Omental fat pad (tissue), 4 donors: ENCODE measurements at places on chromosomes 6 and 20.

DNA sequence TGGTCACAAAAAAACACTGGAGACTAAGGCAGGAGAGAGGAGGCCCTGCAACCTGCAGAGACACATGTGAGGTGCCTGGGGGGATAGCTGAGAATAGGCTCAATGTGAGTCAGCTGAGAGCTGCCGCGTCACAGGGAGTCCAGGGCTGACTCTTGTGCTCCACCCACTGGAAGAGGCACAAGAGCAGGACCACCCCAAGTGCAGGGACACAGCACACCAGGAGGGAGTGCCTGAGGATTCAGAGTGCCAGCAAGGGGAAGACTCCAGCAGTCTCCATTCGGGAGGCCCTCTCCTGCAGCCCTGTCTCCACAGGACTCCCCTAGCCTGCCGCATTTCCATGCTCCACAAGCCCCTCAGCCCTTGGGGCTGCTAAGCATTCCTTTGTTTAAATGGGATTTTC is 105.5 kb downstream of the HUS1B start:
- no peak for DNase-seq

DNA sequence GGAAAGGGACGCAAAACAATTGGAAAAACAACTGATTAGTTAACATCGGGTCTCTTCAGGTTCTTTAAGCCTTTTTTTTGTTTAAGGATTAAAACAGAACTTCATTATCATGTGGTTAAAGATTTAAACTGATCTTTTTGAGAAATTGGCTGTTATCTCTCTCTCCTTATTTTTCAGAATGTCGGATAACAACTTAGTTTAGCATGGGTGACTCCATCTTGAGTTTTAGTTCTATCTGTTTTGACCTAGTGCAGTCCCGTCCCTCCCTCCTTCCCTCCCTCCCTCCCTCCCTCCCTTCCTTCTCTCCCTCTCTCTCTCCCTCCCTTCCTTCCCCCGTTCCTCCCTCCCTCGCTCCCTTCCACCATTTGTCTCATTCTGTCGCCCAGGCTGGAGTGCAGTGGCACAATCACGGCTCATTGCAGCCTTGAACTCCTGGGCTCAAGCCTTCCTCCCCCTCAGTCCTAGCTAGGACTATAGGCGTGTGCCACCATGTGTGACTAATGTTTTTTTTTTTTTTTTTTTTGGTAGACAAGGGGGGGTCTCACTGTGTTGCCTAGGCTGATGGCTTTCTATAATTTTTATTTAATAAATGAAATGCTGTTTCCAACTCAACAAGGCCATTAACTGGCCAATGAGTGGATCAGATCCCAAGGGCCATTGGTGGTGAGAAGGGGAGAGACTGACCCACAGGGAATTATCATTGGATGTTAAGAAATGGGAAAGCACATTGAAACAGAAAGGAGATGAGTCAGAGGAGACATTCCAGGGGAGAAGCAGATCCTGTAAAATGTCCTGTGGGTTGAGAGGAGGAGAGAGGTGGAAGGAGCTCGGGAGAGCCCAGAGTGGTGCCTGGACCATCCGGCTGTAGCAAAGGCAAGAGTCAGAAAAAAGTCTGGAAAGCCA is 13.6 kb downstream of the BAK1 start:
- DNase-seq: no peak

DNA sequence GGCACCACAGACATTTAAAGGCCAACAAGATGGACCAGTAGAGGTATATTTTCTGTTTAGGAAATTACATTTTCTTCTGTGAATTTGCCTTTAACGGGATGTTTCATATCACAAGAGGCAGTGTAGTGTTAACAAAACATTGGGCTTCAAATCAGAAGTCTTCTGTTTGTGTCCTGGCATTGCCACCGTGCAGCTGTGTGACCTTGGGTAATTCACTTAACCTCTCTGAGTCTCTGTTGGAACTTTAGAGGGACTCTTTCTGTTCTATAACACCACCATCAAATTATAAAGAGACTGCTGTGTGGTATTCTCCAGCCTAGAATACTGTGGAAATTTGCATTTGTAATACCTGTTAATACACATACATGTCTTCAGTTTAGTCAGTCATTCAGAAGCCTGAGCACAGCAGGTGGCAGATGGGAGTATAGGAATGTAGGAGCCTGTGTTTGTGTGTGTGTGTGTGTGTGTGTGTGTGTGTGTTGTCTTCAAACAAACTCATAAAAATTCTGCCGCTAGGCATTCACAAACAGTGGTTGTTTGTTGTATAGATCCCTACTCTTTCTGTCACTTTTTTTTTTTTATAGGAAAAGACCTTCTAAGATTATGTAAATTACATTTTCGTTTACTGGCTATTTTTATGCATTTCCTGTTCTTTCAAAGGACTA is 22.6 kb downstream of the UST start:
- no peak for DNase-seq

DNA sequence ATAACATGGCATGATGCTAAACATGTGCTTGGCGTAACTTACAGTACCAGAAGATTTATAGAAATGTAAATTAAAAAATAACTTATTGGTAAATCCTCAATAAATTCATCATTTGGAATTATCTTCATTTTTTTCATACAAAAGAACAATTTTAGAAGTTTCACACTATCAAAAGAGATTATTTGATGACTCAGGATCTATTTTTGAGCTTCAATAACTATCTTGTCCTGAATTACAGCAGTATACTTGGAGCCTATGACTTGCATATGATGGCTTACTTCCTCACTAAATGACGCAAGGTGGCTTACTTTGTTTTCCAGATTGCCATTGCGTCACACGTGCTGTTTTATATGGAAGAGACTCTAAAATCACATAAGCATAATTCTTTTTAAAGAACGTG is 49.2 kb downstream of the KHDRBS2 start:
- DNase-seq: no peak

GRCh38 chr6:18263418-18264218 is 712 bp downstream of the DEK start:
- DNase-seq: no peak

DNA sequence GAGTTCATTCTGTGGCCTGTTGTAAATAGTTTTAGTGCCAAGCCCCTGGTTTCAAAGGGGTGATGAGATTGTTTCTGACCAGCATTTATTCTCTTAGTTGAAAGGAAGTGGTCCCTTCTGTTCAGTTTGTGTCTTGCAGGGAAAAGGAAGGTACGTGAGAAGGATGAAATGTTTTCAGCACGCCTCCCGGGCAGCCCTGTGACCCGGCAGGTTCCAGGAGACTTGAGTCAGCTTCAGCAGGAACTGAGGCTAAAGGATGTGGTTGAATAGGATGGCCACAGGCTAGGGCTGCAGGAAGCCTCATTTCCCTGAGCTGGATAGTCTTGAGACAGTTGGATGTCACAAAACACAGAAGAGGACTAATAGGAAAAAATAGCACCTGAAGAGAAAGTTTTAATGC is 132.4 kb upstream of the SYNDIG1 start:
- no peak for DNase-seq

DNA sequence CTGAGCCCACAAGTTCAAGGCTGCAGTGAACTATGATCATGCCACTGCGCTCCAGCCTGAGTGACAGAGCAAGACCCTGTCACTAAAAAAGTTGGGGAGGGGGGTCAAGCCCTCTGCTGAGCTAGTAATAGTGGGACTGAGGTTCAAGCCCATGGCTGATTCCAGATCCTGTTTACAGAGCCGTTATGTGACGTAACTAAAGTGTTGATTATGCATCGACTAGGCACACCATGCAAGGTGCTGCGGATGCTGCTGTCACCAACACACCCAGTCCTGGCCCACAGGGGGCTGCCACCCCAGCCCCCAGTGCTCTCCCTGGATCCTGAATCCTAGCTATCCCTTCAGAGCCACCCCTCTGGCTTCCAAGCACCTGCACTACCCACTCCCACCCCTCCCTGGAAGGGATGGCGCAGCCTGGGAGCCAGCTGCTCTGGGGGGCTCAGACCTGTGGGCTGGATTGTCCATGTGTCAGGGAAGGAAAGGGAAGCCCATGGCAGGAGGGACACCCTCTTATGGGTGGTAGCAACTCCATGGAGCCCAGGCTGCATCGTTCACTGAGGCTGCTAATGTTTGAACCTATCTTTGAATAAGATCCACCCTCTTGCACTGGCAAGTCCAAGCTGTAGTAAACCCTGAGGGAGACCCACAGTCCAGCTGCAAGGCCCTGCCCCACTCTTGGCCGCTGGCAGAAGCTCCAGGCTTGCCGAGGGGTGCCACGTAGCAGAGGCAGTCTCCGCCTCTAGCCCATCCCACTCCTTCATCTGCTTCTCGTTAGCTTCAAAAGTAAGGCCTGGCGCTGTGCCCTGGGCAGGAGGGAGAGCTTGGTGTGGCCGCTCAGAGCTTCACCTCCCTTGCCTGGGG is 95.0 kb downstream of the SNX5 start:
- peak; percentile 61 for DNase-seq

DNA sequence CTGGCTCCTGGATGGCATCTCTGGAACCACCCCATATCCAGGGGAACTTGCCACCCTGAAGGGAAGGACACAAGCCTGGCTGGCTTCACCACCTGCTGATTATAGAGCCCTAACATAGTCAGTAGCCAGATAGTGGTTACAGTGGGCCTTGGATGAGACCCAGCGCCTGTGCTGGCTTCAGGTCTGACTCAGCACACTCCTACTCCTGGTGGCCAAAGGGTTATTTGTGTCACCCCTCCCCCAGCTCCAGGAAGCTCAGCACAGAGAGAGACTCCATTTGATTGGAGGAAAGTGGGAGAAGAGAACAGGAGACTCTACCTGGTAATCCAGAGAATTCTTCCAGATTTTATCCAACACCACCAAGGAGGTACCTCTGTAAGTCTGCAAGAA is 12.8 kb downstream of the SNX14 start:
- DNase-seq: no peak

DNA sequence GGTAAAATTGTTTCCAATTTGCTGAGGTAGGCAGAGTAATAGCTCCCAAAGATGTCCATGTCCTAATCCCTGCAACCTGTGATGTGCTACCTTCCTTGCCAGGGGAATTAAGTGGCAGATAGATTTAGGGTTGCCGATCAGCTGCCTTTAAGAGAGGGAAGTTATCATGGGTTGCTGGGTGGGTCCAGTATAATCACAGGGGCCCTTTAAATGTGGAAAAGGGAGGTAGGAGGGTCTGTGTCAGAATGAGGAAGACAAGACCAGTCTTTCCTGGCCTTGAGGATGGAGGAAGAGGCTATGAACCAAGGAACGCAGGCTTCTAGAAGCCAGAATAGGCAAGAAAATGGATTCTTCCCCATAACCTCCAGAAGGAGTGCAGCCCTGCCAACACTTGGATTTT is 50.7 kb downstream of the CTCFL start:
- DNase-seq: no peak

DNA sequence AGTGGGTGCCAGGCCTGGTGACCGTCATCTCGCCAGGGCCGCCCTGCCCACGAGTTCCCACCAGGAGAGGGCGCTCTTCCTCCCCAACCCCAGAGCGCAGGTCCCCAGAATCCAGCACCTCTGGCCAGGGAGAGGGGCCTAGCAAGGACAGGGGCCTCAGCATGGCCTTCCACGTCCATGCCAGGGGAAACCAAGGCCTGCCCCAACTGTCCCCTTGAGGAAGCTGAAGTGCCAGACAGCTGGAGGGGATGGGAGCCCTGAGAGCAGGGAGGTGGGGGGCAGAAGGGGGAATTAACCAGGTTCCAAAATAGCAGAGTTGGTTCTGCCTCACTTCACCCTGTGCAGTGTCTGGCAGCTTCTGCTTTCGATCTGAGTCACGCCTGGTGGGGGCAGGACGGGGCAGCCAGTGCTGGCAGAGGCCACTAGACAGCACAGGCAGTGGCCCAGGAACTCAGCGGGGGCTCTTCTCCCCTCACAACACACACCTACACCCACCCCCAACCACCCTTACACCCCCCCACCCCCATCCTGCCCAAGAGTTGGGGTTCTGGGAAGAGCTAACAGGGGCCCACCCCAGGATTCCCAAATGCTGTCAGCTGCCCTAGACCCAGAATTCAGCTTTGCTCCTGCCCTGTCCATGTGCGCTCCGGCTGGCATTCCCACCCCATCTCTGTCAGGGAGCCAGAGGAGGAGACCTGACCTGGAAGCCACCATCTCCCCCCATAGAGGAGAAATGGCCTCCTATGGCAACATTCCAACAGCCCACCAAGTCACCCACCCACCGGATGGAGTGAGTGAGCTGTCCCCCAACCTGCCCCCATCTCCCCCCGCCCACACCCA is 29.2 kb downstream of the TFEB start:
- peak; percentile 60 for DNase-seq

DNA sequence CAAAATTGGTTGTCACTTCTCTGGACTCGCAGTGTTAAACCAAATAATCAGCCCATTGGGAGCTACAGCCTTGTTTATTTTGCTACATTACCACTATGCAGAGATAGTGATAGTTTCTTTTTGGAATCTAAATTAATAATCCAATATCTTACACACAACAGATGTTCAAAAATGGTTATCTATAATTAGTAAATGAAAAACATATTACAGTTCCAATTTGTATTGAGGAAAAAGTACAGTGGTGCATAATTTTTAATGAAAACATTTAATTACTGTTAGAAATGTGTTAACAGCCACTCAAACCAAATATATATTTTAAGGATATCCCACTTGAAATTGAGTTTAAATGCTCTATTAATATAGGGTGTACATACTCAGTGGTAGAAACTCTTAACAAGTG is 327.3 kb upstream of the MARCKS start:
- no peak for DNase-seq

GRCh38 chr20:47791084-47791599 is 5.9 kb upstream of the SULF2 start:
- no peak for DNase-seq
